ENCODE measurements at places on chromosomes 3 and 15.

DNA sequence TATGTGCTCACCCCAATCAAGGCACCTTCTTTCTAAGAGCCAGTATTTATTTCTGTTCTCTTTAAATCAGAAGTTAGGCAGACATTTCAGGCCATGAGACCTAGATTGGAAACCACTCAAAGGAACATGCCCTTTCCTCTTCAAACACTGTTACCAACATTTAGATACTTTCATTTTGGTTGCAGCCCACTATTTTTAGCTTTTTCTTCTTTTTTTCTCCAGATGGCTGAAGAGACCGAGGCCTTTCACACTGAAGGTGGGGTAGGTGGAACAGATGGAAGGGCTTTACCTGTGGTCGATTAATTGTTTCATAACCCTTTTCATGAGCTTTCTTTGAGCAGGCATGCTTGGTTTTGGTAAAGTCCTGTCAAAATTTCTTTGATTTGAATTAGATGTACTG lies 10.9 kb upstream of the LZTFL1 start:
- DNase-seq: no peak

DNA sequence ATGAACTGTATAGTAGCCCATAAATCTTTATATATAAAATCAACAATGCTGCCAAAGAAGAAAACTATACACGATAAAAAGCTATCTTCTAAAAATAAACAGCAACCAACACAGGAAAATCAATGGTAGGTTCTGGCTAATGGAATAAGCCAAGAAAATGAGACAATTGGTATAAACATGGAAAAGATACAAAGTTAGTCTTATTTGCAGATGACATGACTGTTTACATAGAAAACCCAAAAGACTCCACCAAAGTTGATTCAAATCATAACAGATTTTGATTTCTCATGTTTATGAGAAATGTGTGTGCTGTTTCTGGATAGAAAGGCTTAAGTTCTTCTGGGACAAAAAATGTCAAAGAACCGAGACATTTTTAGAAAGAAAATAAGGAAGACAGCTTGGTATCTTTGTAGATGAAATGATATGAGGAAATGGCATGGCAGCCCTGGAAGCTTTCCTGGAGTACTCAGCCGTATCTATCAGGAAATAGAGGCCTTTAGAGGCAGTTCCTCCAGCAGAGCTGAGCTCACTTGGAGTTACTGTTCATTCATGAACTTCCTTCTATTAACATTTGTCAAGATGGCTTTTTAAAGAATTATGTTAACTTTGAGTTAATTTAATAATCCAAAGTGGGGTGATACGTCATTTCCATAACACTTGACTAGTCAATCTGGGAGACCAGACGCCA lies 36.7 kb upstream of the VILL start:
- no peak for DNase-seq

GRCh38 chr3:70813311-70813710 lies 500.9 kb upstream of the MDFIC2 start:
- no peak for DNase-seq

DNA sequence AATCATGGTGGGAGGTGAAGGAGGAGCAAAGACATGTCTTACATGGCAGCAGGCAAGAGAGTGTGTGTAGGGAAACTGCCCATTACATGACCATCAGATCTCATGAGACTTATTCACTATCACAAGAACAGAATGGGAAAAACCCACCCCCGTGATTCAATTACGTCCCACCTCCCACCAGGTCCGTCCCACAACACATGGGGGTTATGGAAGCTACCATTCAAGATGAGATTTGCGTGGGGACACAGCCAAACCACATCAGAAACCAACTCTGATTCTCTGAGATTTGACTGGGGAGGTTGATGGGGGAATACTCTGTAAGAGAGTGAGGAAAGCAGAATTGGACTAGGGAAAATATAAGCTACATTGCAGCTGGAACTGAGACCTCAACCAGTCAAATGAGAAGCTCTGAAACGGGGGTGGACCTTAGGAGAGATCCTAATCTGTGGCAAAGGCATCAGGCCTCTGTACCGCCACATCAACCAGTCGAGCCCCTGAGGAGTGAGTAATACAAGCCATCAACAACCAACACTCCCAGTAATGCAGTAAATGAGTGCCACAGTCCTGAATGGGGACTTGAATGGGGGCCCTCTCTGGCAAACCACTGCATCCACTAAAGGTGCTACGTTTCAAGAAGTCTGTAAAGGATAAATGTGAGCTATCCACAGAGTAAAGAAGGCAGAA lies 207.9 kb upstream of the GADL1 start:
- no peak for DNase-seq

GRCh38 chr3:73474619-73475018 lies 150.1 kb downstream of the PDZRN3 start:
- no peak for DNase-seq

DNA sequence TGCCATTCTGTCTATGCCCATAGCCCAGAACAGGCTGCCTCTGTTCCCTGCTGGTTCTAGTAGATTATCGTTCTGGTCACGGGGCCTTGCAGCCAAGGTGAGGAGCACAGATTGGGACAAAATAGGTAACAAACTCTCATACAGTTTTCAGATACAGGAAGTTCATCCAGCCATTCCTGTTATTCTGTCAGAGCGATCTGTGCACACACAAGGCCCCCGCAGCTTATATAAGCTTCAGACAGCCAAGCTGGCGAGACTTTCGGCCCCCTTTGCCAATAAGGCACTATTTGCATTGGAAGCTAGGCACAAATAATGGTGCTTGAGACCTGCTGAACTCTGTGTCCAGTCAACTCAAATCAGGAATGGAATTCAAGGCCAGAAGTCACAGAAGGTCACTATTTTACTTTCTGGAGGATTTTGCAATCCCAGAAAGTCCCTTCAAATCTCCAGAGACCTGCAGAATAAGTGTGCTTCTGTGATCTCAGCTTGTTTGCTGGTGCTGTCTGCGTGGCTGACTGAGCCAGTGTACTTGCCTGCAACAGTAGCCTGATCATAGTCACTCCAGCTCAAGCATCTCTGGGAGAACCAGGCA lies 69.4 kb downstream of the BFSP2 start:
- DNase-seq: no peak

DNA sequence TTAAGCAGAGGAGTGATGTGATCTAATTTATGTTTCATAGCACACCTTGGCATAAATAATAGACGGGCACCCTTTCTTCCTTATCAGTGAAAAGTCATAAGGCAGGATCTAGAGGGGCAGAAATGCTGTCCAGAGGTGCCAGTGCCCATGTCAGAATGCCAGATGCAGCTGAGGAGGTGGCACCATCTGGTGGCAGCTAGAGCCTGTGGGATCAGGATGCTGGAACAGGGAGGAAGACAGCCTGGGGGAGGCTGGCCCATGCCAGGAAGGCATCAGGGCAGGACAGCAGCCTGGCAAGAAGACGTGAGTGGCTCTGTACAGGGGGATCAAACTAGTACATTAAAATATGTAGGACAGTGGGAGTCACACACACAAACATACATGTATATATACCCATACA lies 16.5 kb downstream of the MYH15 start:
- DNase-seq: peak; percentile 9

GRCh38 chr15:74828835-74829234 lies 2.4 kb downstream of the CPLX3 start:
- no peak for DNase-seq

DNA sequence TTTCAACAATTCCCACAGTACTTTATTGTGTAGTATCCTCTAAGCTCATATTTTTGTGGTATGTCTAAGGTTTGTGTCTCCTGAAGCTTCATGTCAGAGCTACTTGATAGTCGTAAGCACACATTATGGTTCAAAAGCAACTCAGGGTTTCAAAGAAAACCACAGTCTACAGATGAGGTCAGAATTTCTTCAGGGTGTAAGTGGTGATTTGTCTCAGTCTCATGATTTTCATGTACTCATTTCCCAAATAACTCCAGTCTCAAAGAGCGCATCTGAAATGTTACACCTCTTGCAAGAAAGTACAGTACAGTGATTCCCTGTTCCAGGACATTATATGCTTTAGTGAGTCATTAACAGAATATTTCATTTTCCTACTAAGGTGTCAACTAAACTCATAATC lies 47.5 kb upstream of the SSR3 start:
- no peak for DNase-seq

- DNase-seq: no peak
Measured at GRCh38 chr15:44698641-44699040, 12.5 kb downstream of the PATL2 start.

DNA sequence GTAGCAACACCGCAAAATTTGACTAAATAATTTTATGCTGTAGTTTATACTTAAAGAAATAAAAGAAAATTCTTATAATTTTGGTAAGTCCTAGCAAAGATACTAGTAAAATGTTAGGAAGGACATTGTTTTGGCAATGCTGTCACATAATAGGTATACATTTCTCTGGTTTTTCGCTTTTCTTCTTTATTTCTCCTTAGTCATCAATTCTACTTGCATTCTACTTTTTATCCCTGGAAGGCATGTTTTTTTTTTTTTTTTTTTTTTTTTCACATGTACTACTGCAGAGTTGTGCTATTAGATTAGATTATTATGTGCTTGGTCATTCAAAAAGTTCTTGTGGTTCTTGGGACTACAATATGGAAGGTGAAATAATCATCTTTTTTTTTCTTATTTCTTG lies 1421.2 kb downstream of the SI start:
- DNase-seq: no peak

- DNase-seq: no peak
Measured at GRCh38 chr3:46324036-46324435, 29.9 kb upstream of the CCR2 start.

GRCh38 chr3:128412180-128413002 lies 54.3 kb downstream of the DNAJB8 start:
- DNase-seq: no peak

DNA sequence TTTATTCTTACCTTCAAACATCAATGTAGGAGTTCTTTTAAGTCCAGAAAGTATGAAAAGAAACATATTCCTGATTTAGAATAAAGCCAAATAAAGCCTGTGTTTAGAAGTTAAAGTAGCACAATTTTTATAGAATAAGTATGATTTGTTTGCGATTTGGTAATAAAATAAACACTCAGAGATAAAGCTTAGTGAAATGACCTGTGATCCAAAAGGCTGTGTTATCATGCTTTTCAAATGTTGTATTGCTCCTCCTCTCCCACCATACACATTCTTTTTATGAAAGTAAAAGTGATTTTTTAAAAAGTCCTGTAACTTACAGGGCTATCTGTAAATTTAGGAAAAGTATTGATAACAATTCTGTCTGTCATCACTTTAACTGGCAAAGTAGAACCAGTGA lies 138.6 kb upstream of the CGNL1 start:
- DNase-seq: no peak

GRCh38 chr3:22947851-22948250 lies 255.3 kb upstream of the UBE2E2 start:
- DNase-seq: no peak

DNA sequence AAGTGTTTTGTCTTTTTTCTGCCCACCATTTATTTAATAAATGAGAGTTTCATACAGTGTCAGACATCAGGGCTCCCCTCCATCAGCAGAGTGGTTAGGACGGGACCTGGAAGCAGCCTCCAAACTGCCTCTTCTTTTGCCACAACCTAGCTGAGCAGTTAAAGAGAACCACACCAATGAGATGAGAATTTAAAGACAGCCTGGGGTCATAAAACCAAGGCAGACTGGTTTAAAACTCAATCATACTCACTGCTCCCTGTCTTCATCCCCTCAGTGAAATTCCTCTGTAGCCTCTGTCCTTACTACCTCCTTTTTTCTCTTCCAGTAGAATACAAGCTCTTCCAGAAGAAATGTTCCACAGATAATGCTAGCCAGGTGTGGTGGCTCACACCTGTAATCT lies 78.7 kb downstream of the WWTR1 start:
- no peak for DNase-seq

GRCh38 chr3:86029590-86029989 lies 961.4 kb downstream of the VGLL3 start:
- peak; percentile 0 for DNase-seq

GRCh38 chr3:55879901-55880331 lies 392.8 kb upstream of the WNT5A start:
- DNase-seq: peak; percentile 65

DNA sequence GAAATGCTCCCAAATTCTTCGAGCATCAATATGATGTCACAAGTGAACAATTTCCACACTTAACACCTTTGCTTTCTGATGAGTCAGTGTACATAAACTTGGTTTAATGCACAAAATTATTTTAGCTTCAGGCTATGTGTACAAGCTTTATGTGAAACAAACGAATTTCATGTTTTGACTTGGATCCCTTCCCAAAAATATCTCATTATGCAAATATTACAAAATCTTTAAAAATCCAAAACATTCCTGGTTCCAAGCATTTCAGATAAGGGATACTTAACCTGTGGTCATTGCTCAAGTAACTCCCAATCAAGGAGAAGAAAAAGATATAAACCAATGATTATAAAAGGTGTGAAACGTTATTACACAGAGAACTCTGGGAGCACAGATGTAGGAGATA lies 25.2 kb downstream of the RAB5A start:
- DNase-seq: peak; percentile 40

DNA sequence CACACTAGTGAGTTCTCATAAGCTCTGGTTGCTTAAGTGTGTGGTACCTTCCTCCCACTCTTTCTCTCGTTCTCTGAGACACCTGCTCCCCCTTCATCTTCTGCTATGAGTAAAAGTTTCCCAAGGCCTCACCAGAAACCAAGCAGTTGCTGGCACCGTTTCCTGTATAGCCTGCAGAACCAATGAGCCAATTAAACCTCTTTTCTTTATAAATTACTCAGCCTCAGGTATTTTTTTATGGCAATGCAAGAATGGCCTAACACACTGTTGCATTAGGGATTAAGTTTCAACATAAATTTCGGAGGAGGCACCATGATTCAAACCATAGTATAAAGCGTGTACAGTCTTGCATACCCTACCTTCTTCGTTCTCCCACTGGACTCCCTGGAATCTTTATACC lies 252.3 kb upstream of the CHRM5 start:
- no peak for DNase-seq

DNA sequence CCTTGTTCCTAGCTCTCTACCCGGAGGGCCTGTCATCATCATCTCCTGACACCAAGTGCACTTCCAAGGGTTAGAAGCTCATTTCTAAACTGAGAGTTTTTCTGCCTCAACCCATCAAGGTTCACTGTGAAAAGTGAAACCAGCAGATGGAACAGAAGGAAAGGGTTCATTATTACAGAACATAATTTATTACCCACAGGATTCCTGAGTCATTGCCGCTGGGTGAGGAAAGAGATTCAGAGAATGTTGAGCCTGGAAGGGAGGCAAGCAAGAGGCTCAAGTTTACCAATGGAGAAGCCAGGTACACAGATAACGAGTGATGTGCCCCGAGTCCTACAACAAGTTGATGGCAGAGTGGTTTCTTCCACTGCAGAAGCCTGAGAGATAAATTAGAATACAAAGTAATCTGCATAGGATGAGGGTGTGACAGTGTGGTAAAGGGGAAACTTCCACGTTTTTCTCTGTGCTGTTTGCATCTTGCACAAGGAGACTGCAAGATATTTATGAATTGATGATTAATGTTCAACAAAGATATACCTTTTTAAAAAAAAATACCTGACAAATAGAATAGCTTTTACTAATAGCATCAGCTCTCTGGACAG lies 80.5 kb upstream of the SETMAR start:
- DNase-seq: no peak

Measured in fibroblast of skin of back (primary cell).